Nucleus accumbens (tissue), 56 donors: ENCODE measurements at places on chromosomes 1 and 21.

DNA sequence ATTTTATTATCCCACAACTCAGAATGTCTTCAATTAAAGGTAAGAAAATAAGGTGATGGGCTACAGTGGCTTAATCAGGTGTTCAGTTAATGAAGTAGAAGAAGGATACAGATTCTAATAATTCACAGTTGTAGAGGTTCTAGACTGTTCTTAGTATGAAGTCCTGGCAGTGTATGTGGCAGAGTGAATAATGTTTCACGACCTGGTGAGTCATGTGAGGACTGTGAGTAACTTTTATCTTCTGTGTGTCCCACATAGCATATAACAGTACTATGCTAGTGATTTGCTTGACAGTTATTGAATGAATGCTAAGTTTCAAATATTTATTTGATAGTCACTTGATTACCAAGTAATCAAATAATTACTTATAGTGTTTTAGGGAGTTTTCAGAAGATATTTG, 20.0 kb downstream of the SLC16A4 start:
- no peak for DNase-seq

DNA sequence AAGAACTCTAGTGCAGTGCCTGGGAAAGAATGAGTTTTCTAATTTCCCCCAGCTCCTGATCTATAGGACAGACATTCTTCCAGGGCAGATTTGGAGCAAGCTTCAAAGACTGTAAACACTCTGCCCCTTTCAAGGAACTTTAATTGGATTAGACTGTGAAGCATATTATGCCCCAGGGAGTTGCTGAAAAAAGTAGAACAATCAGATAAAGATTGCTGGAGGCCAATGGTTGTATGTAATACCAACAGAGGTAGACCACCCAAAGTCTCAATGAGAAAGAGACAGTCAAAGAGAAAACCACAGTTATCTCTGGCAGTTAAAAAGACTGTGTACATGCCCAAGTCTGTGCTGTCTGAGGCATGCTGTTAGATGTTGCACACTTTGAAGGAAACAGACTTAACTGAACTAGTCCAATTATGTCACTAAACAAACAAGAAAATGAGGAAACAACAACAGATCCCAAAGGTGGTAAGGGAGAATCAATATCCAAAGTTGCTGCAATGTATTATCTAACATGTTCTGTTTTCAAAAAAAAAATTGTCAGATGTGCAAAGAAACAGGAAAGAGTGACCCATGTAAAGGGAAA, 24.4 kb downstream of the C4BPA start:
- no peak for DNase-seq

DNA sequence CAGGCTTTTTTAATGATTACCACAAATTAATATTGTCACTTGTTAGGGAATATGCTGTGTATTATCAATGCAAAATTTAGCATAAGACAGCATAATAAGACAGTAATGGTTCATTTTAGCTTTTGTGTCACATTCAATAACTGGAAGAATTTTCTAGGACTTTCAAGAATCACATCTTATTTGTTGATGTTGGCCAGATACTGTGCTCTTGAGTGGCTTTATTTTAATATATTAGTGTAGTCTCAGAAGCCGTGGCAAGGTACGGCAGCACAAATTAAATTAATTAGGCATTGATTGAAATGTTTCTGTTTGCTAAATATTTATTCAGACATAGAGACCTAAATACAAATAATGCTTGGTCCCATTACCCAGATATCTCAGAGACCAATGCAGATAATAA, 10.4 kb downstream of the IFI44L start:
- no peak for DNase-seq

DNA sequence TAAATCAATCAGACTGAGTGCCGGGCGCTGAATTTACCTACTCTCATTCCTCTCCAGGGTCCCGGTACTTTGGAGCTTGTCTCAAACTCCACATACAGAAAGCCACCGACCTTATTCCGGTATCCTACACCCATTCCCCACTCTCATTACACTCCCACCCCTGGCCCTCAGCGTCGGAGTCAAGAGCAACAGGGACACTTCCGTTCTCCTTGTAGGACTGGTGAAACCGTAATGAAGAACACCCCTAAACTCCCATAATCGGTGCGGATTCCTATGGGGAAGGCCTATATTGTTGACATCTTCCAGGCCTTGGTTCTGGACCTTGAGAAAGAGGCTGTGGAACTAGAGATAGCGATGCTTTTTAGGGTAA, 798 bp downstream of the ZBED6 start:
- DNase-seq, result no peak

- DNase-seq, result no peak
These were observed 24.8 kb downstream of the CCSAP start for GRCh38 chr1:229318056-229318455.

DNA sequence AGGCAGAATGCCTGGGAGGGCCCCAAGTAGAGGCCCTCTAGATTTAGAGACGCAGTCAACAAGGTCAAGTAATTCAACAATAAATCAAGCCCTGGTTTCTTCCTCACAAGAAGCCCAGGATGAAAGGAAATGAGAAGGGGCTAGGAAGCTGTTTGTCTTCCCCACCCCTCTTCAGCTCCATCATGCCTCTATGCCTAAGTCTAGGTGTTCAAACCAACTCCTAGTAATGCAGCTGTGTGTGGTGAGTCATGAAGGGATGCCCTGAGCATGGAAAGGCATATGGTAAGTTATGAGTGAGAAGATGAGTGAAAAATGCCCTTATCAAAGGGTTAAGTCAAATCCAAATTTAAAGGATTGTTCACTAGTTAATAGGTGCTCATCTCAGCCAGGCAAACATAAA, 339.5 kb downstream of the KCNH1 start:
- no peak for DNase-seq

DNA sequence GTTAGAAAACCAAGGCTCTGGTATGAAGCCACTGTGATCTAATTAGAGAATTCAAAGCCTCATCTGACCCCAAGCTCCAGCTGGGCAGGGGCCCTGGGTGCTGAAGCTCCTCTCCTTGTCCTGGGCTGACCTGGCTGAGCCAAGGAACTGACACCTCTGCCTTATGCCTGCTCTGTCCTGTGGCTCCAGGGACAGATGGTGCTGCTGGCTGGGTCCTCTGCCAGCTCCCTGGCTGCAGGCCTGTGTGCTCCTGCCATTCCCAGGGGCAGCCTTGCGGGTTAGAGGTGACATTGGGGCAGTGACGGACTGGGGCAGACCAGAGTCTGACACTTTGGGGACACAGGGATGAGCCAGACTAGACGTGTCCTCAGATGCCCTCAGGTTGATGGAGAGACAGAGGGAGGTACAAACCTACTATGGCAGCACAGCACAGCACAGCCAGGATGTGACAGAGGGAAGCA, 11.8 kb downstream of the ACOT11 start:
- no peak for DNase-seq

DNA sequence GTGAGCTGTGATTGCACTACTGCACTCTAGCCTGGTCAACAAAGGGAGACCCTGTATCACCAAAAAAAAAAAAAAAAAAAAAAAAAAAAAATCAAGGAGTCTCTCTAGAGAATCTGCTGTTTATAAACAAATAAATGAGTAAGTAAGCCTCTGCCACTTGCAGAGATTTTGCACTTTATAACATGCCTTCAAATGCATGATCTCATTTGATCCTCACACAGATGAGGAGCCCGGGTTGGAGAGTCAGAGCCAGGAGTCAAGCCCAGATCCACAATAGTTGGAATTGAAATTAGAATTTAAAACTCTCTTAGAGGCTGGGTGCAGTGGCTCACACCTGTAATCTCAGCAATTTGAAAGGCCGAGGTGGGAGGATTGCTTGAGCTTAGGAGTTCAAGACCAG, 4.0 kb downstream of the PRELP start:
- no peak for DNase-seq

- DNase-seq, result no peak
These were observed 83.6 kb upstream of the RGS1 start for GRCh38 chr1:192491804-192492554.

DNA sequence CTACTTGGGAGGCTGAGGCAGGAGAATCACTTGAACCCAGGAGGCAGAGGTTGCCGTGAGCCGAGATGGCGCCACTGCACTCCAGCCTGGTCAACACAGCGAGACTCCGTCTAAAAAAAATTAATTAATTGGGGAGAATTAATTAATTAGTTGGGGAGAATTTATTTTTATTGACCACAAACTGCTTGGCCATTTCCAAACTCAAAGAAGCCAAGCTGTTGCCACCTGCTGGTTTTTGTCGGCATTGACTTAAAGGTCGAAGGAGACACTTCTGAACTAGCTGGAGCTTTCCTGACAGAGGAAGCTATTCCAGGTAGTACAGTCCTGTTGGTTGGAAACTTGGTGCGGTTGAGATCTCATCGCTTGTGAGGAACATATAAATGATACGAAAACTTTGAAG, 13.1 kb downstream of the MAP1LC3C start:
- no peak for DNase-seq

DNA sequence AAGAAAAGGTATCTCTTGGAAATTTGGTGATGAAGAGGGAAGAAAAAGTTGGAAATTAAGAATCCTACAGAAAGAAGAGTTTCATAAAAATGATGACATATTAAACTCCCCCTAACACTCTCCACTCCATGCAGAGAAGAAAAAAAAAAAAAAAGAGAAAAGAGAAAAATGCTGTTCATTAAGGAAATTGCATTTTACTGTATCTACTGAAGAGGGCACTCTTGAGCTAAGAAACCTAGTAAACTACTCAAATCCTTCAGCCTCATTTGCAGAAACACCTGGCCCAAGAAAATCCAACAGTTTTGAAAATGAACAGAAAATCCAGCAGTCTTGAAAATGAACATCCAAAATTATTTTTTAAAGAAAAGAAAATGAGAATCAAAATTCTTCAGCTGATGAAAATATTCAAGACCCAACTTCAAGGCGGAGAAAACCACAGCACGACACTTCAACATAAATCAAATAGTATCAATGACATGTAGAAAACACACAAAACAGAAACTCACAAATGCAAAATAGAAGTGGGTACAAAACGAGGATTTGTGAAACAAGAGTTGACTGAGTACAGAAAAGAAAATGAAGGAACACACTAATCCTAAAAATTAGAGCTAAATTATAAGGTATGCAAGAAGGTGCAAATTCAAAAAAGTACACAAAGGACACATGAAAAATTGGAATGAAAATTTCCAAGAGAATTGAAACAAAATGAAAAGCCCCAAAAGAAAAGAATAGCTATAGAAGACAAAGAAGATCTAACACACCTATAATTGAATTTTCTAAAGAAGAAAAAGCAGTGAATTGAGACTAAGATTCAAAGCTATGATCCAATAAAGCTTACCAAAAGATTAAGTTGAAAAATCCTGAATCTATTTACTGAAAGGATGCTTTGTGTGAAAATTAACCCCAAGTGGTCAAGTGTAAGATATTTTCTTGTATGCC, 73.2 kb upstream of the DNAJC6 start:
- no peak for DNase-seq

DNA sequence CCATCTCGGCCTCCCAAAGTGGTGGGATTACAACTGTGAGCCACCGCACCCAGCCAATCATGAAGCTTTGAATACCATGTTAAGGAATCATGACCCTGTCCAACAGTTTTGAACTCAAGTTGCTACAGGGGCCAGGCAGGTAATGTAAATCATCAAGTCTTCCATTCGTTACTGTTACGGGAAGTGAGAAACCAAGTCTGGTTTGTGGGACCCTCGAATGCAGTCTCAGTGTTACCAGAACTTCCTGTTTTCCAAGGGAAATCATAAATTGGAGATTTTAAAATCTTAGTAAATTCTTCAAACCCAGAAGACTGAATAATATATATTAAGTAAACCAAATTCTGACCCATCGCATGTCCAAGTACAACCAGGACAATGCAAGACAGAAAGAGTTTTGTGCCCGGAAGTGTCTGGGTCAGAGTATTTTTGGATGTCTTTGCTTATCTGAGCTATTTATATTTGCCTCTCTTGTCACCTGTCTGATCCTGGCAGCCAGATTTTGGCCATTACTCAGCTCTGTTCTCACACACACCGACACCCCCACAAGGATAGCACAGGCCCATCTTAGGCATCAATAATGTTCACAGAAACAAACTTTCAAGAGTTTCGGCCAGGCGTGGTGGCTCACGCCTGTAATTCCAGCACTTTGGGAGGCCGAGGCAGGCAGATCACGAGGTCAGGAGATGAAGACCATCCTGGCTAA, 8.8 kb downstream of the ATP5IF1 start:
- no peak for DNase-seq

- DNase-seq, result no peak
These were observed 111.8 kb upstream of the USP25 start for GRCh38 chr21:15617964-15618363.

GRCh38 chr1:1596493-1597274, 3.3 kb downstream of the FNDC10 start:
- DNase-seq, result no peak

GRCh38 chr1:169696273-169697100, 14.9 kb downstream of the SELL start:
- no peak for DNase-seq

GRCh38 chr1:7552402-7552801, 218.7 kb upstream of the VAMP3 start:
- no peak for DNase-seq

DNA sequence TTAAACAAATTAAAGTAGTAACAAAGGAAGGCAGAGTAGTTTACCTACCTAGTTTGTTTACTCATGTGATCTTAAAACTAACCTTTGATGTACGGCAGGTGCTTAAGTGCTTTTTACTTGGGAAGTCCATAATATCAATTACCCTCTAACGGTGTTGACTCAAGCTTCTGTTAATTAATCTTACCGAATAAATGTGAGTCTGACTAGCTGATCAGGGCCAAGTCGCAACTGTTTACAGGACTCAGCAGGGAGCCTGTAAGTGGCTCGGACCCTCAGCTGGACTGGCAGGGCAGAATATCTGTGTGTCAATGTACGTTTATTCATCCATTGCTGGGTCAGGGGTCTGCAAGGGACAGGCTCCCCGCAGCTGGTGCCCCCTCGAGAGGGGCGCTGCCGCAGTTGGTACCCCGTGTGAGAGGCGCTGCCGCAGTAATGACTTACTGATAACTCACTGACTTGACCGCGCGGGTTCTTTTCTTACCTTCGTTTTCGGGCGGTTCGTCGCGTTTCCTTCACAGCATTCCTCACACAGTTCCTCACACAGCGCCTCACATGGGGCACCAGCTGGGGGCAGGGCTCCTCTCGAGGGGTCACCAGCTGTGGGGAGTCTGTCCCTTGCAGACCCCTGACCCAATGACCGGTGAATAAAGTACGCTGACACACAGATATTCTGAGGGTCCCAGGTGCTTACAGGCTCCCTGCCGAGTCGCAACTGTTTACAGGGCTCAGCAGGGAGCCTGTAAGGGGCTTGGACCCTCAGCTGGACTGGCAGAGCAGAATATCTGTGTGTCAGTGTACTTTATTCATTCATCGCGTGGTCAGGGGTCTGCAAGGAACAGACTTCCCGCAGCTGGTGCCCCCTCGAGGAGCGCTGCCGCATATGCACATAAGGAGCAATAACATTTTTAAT, 3.0 kb downstream of the FMO1 start:
- DNase-seq, result no peak

- DNase-seq, result no peak
These were observed 3.7 kb downstream of the LEFTY2 start for GRCh38 chr1:225937048-225937968.

DNA sequence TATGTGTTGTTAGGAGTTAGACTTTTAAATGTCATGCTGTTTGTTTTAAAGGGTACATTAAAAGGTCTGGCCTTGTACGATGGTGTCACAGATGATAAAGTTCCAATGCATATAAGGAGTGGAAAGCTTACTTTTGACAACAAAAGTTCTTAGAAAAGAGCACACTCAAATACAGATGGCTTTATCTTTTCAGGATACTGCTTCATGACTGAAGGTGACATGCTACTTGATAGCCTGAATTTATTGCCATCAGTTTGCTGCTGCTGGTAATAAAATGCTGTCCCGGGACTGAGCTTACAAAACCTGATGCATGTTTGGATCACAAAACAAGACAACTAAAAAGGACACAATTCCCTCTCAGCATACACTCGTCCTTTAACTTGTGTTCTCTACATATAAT, 84.9 kb downstream of the TTC3 start:
- no peak for DNase-seq
